ENCODE measurements at places on chromosomes 5 and 9.

DNA sequence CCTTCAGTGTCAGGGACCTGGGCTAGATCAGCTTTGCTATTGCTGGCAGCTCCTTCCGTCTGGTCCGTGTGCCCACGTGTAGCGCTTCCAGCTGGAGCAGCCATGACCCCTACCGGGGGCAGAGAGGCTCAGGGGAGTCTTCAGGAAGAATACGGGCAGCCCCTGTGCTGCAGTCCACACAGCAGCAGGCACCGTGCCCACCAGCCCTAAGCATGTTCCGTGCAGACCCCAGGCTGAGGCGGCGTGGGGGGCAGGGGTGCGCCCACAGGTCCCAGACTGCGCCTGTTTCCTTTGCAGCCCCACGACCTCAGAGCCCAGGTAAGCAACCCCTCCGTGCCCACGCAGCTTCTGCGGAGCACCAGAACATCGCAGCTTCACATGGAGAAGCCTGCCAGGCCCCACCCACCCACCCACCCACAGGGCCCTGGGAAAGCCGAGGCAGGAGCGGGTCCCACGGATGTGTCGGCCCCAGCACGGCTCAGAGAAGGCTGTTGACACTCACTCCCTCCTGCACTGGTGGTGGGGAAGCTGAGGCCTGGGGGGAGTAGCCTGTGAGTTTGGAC is 83.1 kb downstream of the KCNT1 start:
- DNase-seq, result no peak
- no peaks in the 10 kb centered on the region for H3K36me3 ChIP-seq
- H3K27me3 ChIP-seq, result no peaks in the 10 kb centered on the region
- no peak overlapping the region for H3K27ac ChIP-seq
- no peaks in the 10 kb centered on the region for H3K4me1 ChIP-seq

GRCh38 chr5:73858054-73858453 is 232.1 kb downstream of the ARHGEF28 start:
- DNase-seq, result no peak
- H3K4me3 ChIP-seq, result no peak overlapping the region
- no peaks in the 10 kb centered on the region for H3K36me3 ChIP-seq
- H3K4me1 ChIP-seq, result no peaks in the 10 kb centered on the region
- no peak overlapping the region for H3K27ac ChIP-seq
- peaks cover 18% of the 10 kb centered on the region for H3K27me3 ChIP-seq

GRCh38 chr5:73496984-73497457 is 1.2 kb upstream of the BTF3 start:
- peak overlapping the region; percentile 99 for H3K27ac ChIP-seq
- peak overlapping the region; percentile 97 for H3K4me3 ChIP-seq
- H3K27me3 ChIP-seq, result peaks cover 14% of the 10 kb centered on the region
- H3K4me1 ChIP-seq, result peaks cover 12% of the 10 kb centered on the region
- H3K36me3 ChIP-seq, result peaks cover 33% of the 10 kb centered on the region

DNA sequence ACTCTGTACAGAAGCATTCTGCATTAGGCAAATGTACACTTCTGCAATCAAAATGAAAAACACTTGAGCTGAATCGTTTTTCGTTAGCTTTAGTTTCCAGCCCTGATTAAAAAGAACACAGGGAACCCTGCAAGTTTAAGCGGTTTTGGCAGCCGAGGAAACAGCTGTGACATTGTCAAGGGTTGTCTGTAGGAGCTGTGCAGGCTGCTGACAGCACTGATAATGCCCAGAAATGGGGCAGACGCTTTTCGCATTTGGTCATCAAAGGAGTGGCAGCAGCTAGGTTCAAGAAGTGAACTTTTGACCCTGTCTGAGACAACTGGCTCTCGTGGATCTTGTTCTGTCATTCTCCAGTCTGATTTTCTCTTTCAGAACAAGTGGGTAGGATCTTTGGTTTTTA is 165.6 kb upstream of the CCDC152 start:
- peaks cover 2% of the 10 kb centered on the region for H3K4me1 ChIP-seq
- no peak overlapping the region for H3K27ac ChIP-seq
- H3K27me3 ChIP-seq, result peaks cover 23% of the 10 kb centered on the region

DNA sequence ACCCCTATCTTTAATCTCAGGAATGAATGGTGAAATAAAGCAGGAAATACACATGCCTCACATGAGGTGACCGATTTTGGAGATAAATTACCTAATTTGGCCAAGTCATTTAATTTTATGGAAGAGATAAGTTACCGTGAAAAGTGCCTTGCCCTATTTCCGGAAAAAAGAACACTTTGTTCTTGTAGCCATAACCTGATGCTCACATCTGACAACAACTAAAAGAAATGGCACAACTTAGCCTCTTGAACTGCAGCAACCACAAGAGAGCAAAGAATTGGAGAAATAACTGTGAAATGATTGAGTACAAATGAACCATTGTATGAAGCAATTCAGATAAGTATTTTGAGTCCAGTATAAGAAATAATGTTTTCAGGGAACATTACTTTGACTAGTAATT is 628.1 kb upstream of the TYRP1 start:
- no peak overlapping the region for H3K27ac ChIP-seq
- DNase-seq, result no peak
- H3K36me3 ChIP-seq, result no peaks in the 10 kb centered on the region
- no peaks in the 10 kb centered on the region for H3K27me3 ChIP-seq
- no peaks in the 10 kb centered on the region for H3K4me1 ChIP-seq
